ENCODE measurements at places on chromosomes 13 and 19. TPM values are rescaled to one million over a fixed set of nuclear protein-coding genes. Genes with fewer than 3 reads are reported as not detected.

Gene THSD8
- total RNA-seq: 2.2 TPM

DNA sequence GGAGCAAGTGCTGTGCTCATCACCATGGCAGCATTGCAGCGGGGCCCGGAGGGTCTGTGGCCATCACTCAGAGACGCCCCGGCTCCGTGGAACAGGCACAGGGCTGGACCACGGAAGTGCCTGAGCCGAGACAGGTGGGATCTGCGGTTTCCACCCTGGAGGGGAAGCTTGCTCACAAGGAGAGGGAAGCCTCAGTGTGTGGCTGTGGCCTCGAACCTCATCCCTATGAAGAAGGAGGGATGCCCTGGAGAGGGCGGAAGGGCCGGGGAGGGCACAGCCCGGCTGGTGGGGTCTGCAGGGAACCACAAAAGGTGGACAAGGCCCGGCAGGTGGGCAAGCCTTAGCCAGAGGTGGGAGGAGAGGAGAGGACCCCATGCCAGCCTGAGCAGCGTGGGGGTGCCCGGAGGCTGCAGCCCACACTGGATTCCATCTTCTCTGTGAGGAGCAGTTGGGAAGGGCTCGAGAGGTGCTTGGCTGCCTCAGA lies 30.4 kb upstream of the TMEM255B start:
- no peak for DNase-seq

Gene RAP2A
- 16.0 TPM for total RNA-seq

Gene DCAF15
- total RNA-seq: 24.1 TPM

GRCh38 chr19:56423276-56423984 lies 19.3 kb downstream of the ZNF583 start:
- DNase-seq: no peak

DNA sequence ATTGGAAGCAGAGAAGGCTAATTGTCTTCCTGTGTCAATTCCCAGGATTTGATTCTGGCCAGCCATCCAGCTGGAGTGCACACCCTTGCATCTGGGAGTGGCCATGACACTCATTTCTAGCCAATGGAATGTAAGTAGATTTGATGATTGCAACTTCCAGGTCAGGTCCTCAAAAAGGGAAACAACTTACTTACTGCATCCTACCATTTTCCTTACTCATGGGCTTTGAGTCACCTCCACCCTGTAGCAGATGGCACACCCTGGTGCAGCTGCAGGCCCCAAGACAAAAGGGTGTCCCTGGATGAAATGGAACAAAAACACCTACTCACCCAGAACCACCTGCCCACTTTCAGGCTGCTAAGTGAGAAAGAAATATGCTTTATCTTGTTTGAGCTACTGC lies 27.3 kb upstream of the MPHOSPH8 start:
- DNase-seq: no peak
